ENCODE measurements at places on chromosomes 1 and 21. TPM values are rescaled to one million over a fixed set of nuclear protein-coding genes. Genes with fewer than 3 reads are reported as not detected.

GRCh38 chr21:29196670-29197191 is 66.3 kb downstream of the MAP3K7CL start:
- no peak for DNase-seq

GRCh38 chr1:2504949-2505272 is 21.5 kb downstream of the PANK4 start:
- DNase-seq: no peak

GRCh38 chr21:45403825-45404729 is 888 bp upstream of the COL18A1 start:
- DNase-seq: peak; percentile 55

DNA sequence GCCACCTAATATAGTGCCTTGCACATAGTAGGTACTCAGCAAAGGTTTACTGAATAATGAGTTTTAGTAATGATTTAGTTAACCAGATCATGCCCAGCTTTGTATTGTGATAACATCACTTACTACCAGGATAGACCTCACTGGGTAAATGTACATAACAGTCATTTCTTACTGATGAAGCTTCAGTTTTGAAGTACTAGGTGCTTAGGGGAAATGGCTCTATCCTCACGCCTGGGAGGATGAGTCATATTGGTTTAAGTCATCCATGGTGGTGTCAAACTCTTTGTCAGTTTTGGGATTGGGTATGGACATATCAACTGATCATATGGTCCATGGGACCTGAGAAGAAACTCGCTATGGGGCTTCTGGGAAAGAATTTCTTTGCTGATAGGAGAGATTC is 90.6 kb upstream of the USP24 start:
- DNase-seq: no peak

DNA sequence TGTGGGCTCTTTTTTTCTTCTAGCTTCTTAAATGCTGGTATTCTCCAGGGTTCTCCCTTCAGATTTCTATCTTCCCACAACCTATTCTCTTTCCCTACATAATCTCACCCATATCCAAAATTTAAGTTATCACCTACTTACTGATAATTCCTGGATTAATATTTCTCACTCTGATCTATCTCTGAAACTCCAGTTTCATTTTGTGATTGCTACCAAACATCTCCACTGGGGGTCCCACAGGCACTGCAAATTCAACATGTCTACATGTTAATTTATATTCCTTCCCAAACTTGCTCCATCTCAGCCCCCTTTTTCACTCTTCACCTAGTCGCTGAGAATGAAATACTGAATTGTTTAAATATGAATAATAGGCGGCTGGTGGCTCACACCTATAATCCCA is 9.9 kb upstream of the C1orf141 start:
- no peak for DNase-seq

GRCh38 chr1:209653915-209654351 is 1.7 kb upstream of the LAMB3 start:
- DNase-seq: no peak

DNA sequence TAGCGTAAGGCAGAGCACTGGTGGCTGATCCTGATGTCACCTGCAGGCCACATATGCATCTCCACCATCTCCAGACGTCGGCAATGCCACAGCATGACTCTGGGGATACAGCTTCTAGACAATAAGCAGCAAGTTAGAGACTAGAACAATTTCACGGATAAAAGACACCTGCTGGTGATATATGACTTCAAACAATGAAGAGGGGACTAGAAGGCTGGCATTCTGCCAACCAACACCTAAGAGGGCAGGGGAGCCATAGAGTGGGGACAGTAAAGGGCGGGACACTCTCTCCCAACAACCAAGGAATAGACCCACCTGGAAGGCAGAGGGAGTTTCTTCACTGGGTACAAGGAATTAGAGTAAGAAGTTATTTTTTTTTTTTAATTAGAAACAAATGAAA is 126.7 kb downstream of the SIM2 start:
- no peak for DNase-seq

DNA sequence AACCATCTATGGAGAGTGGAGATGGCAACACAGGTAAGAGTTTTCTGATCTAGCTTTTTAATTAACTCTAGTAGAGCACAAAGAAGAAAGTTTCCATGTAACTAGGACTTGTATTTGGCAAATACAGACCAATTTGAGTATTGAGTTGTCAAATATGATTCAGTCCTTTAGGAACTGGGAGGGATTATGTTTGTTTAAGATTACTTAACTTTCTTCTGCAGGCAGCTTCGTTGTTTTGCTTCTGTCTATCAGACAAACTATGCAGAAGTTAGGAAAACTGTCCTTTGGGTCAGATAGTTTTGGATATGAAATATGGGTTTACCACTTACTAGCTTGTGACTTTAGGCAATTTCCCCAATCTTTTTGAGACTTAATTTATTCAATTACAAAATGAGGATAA is 111.8 kb downstream of the POU2F1 start:
- peak; percentile 43 for DNase-seq

DNA sequence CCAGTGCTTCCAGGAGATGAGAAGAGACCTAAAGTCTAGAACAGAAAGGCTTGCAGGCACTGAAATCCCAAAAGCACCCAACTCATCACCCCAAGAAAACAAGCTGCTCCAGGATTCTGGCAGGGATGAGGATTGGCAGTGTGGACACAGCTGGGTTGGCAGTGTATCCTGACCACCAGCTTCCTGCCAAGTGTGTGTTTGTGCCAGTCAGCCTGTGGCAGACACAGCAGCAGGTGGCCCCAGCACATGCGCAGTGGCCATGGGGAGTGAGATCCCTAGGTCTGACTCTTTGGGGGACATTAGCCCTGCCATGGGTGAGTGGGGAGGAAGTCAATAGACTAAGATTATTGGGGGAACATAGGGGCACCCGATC is 8.7 kb upstream of the SNAPIN start:
- DNase-seq: no peak

DNA sequence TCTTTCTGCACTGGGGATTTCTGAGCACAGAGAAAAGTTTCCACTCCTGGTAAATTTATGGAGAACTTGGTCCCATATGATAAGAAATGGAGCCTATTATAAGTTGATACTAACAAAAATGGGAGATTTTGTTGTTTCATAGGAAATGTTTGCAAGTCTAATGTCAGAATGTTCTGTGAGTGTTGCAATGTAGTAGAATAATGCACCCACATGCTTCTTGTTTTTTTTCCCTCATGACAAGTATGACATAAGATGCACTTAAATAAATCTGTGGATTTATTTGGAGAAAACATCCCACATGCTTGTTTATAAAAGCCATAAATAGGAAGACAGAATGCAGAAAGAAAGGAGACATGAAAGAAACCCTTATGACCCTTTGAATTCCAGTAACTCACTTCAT is 50.8 kb upstream of the KCNJ6 start:
- DNase-seq: no peak

- DNase-seq: no peak
These were observed 49.9 kb upstream of the TNFSF18 start for GRCh38 chr1:173100476-173101107.

DNA sequence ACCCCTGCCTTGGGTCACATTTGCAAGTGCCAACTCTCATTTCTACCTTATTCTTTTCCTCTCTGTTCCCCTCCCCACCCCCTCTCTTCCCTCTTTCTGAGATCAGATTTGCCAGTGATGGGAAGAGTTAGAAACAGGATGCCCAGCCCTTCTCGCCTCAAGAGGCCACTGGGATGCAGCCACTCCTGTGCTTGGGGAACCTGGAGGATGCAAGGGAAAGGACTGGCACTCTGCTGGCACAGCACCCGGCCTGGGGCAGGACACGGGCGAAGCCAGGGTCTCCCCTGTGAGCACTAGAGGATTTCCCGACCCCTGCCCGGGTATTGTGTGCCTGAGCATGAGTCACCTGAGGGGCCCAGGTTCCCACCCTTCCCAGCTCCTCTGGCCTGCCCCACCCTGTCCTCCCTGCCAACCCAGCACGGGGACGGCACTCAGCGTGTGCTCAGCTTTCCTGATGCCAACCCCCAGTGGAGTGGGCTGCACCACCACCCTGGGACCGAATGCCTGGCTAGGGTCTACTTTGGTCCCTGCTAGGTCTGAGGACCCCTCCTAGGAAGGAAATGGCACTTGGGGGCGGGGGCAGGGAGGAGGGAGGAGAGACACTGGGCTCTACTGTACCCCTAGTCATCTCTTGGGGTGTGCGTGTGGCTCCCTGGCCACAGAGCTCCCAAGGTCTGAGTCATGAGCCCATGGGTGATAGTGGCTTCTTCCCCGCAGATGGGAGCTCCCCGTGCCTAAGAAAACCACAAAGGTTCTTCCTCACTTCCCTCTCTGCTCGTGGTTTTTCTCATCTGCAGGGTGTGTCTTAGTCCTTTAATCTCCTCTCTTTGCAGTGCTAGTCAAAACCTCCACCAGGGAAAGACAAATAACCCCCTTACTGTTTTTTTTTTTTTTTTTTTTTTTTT is 12.4 kb downstream of the LMNA start:
- DNase-seq: peak; percentile 90

- DNase-seq: no peak
These were observed 16.4 kb downstream of the GPR137B start for GRCh38 chr1:236158719-236159118.

GRCh38 chr1:182565537-182565936 is 23.5 kb downstream of the RNASEL start:
- no peak for DNase-seq

GRCh38 chr1:225063722-225064121 is 134.2 kb downstream of the DNAH14 start:
- DNase-seq: no peak

- peak; percentile 52 for DNase-seq
These were observed 14.9 kb upstream of the HMGCS2 start for GRCh38 chr1:119783354-119784185.

GRCh38 chr1:169872906-169873305 is 20.8 kb downstream of the SCYL3 start:
- no peak for DNase-seq

GRCh38 chr1:179586107-179586823 is 5.4 kb upstream of the TDRD5 start:
- peak; percentile 6 for DNase-seq

- no peak for DNase-seq
These were observed 204.8 kb downstream of the SMYD3 start for GRCh38 chr1:246302251-246302625.

GRCh38 chr1:40404670-40405462 is 31.3 kb downstream of the SMAP2 start:
- peak; percentile 85 for DNase-seq

DNA sequence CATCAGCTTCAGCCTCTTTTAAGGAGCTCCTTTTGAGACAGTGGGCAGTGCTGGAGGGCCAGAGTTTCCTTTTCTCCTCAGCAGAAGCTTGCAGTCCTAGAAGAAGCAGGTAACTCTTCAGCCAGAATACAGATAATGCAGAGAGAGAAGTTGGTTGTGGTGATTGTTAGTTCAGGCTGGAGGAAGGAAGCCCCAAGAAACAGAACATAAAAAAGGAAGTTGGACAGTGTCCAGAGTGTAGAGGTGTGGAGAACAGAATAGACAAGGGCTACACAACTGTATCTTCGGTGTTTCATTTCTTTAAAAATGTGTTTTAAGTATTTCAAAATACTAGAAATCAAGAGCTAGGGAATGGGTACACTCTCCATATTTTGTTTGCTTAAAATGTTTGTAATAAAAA is 6.4 kb upstream of the TACSTD2 start:
- no peak for DNase-seq

DNA sequence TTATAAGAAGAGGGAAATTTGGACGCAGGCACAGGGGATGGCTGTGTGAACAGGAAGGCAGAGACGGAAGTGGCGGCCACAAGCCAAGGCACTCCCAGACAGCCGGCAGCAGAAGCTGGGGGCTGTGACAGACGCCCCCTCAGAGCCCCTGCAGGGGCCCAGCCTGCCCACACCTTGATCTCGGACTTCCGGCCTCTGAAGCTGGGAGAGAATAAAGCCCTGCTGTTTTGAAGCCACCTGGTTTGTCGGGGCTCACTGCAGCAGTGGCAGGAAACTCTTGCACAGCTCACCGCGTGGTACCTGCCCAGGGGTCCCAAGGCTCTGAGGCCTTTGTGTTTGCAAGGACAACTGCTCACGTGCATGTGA is 13.7 kb downstream of the MEGF6 start:
- no peak for DNase-seq

- peak; percentile 80 for DNase-seq
These were observed 282.5 kb downstream of the PTBP2 start for GRCh38 chr1:97004054-97004453.

- no peak for DNase-seq
These were observed 20.8 kb upstream of the MYSM1 start for GRCh38 chr1:58720680-58721079.

GRCh38 chr1:77509898-77510297 is 172.6 kb downstream of the ZZZ3 start:
- no peak for DNase-seq

DNA sequence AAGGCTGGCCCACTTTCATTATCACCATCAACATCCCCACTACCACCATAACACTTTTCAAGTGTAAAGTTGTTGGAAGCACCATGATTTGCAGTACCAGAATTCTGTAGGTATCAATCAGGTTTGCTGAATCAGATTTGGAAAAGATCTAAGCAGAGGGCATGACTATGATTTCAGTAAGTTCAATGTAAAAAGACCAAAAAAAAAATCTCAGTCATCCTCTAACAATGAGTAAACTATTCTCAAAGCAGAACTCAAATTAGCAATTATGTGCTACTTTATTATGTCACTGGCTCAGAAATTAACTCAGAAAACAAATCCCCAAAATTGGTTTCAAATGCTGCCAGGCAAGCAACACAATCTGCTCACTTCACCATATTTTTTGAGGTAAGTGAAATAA is 187.8 kb upstream of the HP1BP3 start:
- DNase-seq: no peak

DNA sequence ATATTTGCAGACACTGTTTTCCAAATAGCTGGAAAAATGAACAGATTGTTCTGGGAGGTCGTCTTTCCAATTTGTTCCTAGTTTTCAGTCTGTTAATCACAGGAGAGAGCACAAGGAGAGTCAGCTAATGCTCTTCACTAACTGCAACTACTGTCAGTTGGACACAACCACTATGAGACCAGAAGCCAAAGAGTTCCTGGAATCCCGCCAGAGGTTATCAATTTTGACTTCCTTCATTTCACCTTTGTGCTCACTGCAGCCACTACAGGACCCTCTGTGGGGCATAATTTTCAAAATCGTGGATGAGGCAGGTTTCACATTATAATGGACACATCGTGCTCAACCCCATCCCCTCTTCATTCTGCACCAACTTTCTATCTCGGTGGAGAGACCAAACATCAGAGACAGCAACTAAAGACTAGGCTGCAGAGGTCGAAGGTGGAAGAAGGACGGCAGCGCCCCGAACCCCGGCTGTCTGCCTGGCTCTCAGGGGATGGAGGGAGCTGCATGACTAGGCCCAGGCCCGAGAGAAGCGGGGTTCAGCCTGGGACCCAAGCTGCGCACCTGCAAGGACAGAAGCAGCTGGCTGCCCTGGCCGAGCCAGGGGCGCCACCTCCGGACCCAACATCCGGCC is 602 bp downstream of the KIAA0319L start:
- no peak for DNase-seq

ANGPTL7 gene
- 0.65 TPM for total RNA-seq

MAEL gene
- total RNA-seq: not detected

PRELP gene
- 1.4 TPM for total RNA-seq

TMEM61 gene
- 0.18 TPM for total RNA-seq

CLEC20A gene
- total RNA-seq: not detected

PSRC1 gene
- 19.0 TPM for total RNA-seq

C4BPA gene
- total RNA-seq: not detected

IGSF5 gene
- total RNA-seq: not detected

GJA8 gene
- total RNA-seq: not detected

DIRAS3 gene
- total RNA-seq: 1.2 TPM

ELAVL4 gene
- not detected for total RNA-seq

FTCD gene
- total RNA-seq: 0.27 TPM

HSPB7 gene
- total RNA-seq: 8.9 TPM

PRR9 gene
- total RNA-seq: not detected

FAM78B gene
- total RNA-seq: 0.27 TPM

LEPROT gene
- 32.6 TPM for total RNA-seq

All from fibroblast of the aortic adventitia (primary cell).